ENCODE measurements at places on chromosomes 6 and 20.

- no peak for DNase-seq
These were observed 481.3 kb upstream of the CITED2 start for GRCh38 chr6:139855671-139856311.

GRCh38 chr6:118501765-118502164 lies 46.3 kb upstream of the PLN start:
- DNase-seq, result no peak

- DNase-seq, result peak; percentile 48
These were observed 120.8 kb downstream of the OR2B2 start for GRCh38 chr6:27791182-27791943.

DNA sequence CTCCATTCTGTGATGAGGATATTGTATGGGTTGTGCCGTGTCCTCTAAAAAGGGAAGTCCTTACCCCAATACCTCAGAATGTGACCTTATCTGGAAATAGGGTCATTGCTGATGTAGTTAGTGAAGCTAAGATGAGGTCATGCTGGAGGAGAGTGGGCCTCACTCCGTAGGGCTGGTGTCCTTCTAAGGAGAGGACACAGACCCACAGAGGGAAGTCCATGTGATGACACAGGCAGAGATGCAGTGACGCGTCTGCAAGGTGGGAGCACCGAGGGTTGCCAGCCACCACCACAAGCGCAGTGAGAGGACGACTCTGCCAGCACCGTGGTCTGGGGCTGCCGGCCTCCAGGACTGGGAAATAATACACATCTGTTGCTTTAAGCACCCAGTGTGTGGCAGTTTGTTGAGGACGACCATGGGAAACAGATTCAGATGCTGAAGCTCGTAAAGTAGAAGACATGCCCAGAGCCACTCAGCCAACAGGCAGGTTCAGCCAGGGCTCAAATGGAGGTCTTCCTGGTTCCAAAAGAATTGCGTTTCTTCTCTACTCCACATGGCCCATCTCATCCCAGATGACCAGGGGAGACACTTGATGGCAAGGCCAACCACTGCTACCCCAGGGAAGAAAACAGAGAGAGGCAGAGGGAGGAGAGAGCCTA lies 59.2 kb upstream of the DUSP22 start:
- no peak for DNase-seq

All from right lobe of liver (tissue), 6 donors.